Stimulated activated naive B cell treated with anti-CD40 and anti-IgM and Interleukin-4, amounts not matched to agents 10 μg/mL and 1 μg/mL and 100 μg/mL, for 72 hours (primary cell): ENCODE measurements at places on chromosomes 7 and 10.

- H3K27ac ChIP-seq, result no peak overlapping the region
- no peaks in the 10 kb centered on the region for H3K4me1 ChIP-seq
- H3K36me3 ChIP-seq, result no peaks in the 10 kb centered on the region
- H3K27me3 ChIP-seq, result peaks cover 26% of the 10 kb centered on the region
These were observed 23.0 kb downstream of the CDH23 start for GRCh38 chr10:71419750-71420149.

DNA sequence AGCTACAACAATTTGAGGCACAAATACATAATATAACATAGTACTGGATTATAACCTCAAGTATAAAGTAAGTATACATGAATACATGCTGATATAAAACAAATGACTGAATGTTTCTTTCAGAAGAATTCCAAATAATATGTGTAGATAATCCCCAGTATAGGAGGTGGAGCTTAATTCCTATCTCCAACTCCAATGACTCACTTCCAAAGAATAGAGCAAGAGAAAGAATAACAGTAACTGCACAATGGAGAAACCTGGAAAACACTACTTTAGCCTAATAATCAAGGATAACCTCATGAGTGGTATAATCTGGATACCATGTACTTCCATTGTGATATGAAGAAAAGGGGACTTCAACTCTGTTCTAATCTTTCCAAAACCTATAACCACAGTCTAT is 13.7 kb upstream of the SEMA3C start:
- H3K36me3 ChIP-seq, result no peaks in the 10 kb centered on the region
- no peak overlapping the region for H3K4me3 ChIP-seq
- H3K4me1 ChIP-seq, result no peaks in the 10 kb centered on the region
- no peak for DNase-seq

- H3K4me1 ChIP-seq, result peaks cover 14% of the 10 kb centered on the region
- no peak overlapping the region for H3K27ac ChIP-seq
- peaks cover 40% of the 10 kb centered on the region for H3K27me3 ChIP-seq
These were observed 34.8 kb upstream of the NUB1 start for GRCh38 chr7:151306860-151307259.

DNA sequence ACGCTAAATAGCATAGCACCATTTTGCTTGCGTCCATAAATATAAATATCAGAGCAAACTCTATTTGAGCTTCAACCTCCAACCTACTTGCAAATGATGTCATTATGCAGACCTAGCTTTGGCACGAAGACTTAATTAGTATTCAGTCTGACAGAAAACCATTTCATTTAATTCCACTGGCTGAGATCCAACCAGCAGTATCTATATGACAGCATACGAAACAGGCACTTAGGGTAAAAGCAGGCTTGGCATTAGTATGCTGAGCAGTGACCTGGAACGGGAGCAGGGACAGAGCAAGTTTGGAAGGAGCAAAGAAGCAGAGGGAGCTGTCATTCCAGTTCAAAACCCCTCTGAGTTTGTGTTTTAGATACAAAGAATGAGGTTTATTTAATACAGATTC is 312.5 kb upstream of the CHRM2 start:
- H3K4me1 ChIP-seq, result no peaks in the 10 kb centered on the region
- H3K27ac ChIP-seq, result no peak overlapping the region
- no peaks in the 10 kb centered on the region for H3K36me3 ChIP-seq
- H3K4me3 ChIP-seq, result no peak overlapping the region

DNA sequence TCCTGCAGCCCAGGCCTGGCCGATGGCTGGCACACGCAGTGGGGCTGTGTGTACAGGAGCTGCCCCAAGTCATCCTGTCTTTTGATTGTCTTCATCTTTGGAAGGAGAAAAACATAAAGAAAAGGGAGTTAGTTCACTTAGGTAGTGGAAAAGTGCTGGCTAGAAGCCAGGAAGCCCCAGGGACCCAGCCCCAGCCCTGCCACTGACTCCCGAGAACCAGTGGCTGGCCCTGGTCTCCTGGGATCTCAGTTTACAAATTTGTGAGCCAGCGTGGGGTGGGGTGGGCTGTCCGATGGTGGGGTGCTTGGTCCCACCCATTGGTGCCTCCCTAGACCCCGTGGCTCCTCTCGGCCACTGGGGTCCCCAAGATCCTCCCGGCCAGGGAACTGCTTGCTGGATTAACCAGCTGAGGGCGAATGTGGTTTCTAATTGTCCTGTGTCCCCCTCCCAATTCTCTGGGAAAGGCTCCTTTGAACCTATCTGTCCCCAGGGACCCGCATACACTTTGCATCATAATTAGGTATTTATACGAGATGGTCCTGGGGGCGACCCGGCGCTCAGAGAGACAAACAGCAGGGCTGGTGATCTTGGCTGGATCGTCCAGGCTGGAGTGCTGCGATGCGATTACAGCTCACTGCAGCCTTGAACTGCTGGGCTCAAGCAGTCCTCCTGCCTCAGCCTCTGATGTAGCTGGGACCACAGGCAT is 16.3 kb upstream of the CHST12 start:
- H3K36me3 ChIP-seq, result peaks cover 26% of the 10 kb centered on the region
- no peak for DNase-seq

- H3K36me3 ChIP-seq, result no peaks in the 10 kb centered on the region
- peak; percentile 9 for DNase-seq
These were observed 32.8 kb downstream of the GOLGA7B start for GRCh38 chr10:97882142-97883091.

- no peaks in the 10 kb centered on the region for H3K27me3 ChIP-seq
- no peaks in the 10 kb centered on the region for H3K4me1 ChIP-seq
- no peak overlapping the region for H3K27ac ChIP-seq
- H3K36me3 ChIP-seq, result no peaks in the 10 kb centered on the region
These were observed 1187.9 kb downstream of the REEP3 start for GRCh38 chr10:64708884-64709681.

DNA sequence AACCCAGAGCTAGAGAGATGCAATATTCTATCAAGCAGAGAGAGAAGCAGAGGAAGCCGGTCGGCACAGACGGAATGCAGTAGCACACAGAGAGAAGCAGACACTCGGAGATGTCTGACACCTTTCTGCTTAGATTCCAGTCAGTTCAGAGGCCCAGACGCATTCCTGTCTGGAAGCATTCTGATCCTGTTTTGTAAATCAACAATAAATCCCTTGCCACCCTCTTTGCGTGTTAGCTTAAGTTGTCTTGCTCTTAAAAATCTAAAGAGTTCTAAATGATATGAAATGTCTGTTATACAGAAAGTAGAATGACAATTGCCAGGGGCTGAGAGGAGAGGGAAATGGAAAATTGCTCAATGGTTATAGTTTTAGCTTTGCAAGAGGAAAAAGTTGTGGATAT is 27.4 kb upstream of the ATRNL1 start:
- H3K4me1 ChIP-seq, result peaks cover 5% of the 10 kb centered on the region
- H3K27me3 ChIP-seq, result peaks cover 22% of the 10 kb centered on the region
- no peaks in the 10 kb centered on the region for H3K36me3 ChIP-seq

GRCh38 chr10:44990302-44990655 is 10.4 kb upstream of the ZNF22 start:
- H3K4me1 ChIP-seq, result no peaks in the 10 kb centered on the region
- H3K27ac ChIP-seq, result no peak overlapping the region
- no peak for DNase-seq

- peaks cover 11% of the 10 kb centered on the region for H3K36me3 ChIP-seq
- DNase-seq, result no peak
- no peak overlapping the region for H3K27ac ChIP-seq
- no peak overlapping the region for H3K4me3 ChIP-seq
These were observed 107.2 kb upstream of the STEAP1B start for GRCh38 chr7:22607180-22607579.

- H3K27ac ChIP-seq, result no peak overlapping the region
- H3K4me1 ChIP-seq, result peaks cover 5% of the 10 kb centered on the region
- peaks cover 47% of the 10 kb centered on the region for H3K27me3 ChIP-seq
These were observed 60.1 kb downstream of the ZNF783 start for GRCh38 chr7:149321978-149322541.

DNA sequence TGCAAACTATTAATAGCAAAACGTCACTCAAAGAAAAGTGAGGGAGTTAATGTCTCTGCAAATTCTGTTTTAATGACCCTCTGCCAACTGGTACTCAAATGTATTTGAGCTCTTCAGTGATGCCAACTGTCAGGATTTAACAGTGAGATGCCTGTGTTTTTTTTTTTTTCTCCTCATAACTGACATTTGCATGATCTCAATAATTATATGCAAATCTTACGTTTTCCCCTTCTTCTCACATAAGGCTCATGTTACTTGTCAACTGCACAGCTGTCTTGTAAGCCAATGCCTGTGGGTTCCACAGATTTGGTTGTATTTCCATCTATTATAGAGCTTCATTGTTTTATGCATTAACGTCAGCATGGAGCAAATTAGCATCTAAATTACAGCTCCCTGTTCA is 38.2 kb downstream of the PPP1R3A start:
- no peaks in the 10 kb centered on the region for H3K27me3 ChIP-seq
- no peaks in the 10 kb centered on the region for H3K4me1 ChIP-seq
- no peak for DNase-seq

DNA sequence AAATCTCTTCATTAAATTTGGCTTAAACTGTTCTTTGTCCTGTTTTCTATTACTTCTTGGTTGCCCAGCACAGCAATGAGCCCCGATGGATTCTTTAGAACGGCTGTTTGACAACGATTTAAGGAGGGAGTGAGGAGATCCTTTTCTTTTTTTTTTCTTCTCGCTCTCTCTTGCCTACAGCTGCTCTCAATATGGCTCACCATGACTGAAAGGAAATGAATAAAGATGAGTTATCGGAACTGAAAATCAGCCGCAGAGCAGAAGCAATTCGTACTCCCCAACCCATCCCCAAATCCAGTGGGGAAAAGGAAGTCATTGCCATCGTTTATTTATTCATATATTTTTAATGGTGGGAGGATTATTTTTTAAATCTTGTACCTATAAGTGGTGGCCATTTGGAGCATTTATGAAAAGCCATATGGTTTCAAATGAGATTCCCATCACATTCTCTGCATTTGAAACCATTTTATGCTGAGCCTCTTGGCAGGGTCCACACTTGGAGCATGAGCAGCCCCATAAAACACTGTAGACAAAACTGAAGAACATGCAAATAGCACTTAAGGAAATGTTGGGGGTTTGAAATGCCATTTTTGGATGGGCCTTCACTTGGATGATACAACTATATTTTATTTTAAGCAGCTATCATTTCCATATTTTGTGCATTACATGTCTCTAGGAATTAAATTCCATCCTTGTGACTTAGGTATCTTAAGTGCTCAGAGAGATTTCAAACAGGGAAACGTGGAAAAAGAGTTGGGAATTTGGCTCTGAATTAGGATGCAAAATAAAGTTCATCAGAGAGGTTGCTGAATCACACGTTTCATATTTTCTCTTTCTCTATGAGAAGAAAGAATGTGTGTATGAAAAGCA is 107.7 kb upstream of the FZD1 start:
- H3K27me3 ChIP-seq, result no peaks in the 10 kb centered on the region
- H3K36me3 ChIP-seq, result peaks cover 9% of the 10 kb centered on the region
- no peak for DNase-seq
- no peak overlapping the region for H3K4me3 ChIP-seq

GRCh38 chr10:122142641-122143237 is 128.4 kb upstream of the BTBD16 start:
- no peaks in the 10 kb centered on the region for H3K36me3 ChIP-seq
- peaks cover 8% of the 10 kb centered on the region for H3K27me3 ChIP-seq
- H3K27ac ChIP-seq, result no peak overlapping the region
- no peaks in the 10 kb centered on the region for H3K4me1 ChIP-seq

DNA sequence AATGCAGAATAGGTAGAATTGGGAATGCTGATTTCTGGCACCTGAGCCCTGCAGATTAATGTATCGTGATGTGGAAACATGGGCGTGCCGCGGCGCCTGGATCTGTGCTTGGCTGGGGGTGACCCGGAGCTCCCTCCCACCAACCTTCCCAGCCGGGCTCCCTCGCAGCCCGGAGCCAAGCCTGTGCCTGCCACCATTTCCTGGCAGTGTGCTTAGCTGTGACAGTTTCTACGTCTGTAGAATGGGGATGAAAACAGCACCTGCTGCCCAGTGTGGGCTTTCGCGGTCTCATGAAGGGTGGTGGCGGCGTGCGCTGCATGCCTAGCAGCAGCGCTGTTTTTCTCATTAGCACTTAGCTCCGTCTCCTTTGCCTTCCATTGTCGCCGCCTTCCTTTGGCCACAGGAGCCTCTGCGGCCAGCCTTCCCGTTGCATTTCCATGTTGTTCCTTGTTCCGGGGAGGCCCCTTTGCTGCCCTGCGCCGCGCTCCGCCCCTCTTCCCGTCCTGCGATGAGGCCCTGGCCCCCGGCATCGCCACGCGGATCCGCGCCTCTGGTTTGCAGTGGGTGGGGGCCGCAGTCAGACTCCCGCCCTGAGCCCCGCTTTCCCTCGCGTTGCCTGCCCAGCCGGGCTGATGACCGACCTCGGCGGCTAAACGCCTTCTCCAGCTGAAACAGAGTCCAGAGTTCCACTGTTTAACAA is 84.2 kb downstream of the CUL1 start:
- peaks cover 56% of the 10 kb centered on the region for H3K36me3 ChIP-seq
- no peaks in the 10 kb centered on the region for H3K27me3 ChIP-seq
- no peaks in the 10 kb centered on the region for H3K4me1 ChIP-seq
- H3K27ac ChIP-seq, result no peak overlapping the region
- no peak for DNase-seq

DNA sequence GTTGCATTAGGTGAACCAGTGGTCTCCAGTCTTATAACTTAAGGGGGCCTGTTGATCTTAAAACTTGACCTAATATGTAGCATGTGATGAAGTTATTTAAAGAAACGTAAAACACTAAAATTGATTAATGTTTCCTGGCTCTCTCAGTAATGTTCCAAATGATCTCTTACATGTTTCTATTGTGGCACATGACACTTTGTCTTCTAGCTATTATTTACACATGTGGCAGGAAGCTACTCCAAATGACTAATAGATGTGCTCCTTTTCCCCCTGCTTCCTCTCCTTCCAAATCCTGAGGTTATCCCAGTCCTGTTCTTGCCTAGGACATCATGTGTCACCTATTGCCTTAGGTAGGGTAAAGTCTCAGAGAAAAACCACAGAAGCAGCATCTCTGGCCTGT is 89.4 kb downstream of the FAS start:
- H3K4me1 ChIP-seq, result peaks cover 6% of the 10 kb centered on the region
- H3K4me3 ChIP-seq, result no peak overlapping the region
- no peak for DNase-seq
- H3K27ac ChIP-seq, result no peak overlapping the region
- H3K36me3 ChIP-seq, result no peaks in the 10 kb centered on the region

DNA sequence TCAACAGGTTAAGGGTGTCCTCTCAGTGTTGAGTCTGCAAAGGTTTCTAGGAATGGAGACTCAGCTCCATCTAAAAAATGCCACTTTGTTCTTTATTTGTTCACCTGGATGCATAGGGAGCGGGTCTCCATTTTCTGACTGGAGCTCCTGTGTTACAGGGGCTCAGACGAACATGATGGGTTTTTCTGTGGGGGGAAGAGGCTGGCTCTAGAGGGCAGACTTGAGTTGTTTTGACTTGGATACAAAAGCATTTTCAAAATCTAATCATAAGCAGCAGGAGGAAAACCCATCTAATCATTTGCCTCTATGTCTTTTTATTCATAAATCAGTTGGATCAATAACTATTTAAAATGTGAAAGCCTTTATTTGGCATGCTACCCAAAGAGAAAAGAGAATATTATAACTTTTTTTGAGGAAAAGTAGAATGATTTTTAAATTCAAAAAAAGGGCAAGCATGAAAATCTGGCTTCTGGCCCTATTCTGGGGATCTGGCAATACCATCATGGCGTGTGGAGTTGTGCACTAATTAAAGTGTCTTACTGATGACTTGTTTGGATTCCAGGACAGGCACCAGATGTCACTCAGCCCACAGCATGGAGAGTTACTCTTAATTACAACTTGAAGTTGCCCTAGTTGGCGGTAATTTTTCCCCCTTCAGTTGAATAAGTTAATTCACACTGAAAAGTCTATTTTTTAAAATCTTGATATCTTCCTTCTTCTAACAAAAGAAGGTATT is 594.9 kb downstream of the REEP3 start:
- H3K4me1 ChIP-seq, result peaks cover 17% of the 10 kb centered on the region
- H3K36me3 ChIP-seq, result no peaks in the 10 kb centered on the region
- no peak for DNase-seq
- H3K27ac ChIP-seq, result no peak overlapping the region
